RPMI7951 (cell line): ENCODE measurements at places on chromosomes 6 and 20.

- DNase-seq: peak; percentile 56
Observed at GRCh38 chr6:157656437-157656997, 166.5 kb upstream of the SNX9 start.

- DNase-seq: no peak
Observed at GRCh38 chr6:27281105-27281539, 31.0 kb downstream of the POM121L2 start.

DNA sequence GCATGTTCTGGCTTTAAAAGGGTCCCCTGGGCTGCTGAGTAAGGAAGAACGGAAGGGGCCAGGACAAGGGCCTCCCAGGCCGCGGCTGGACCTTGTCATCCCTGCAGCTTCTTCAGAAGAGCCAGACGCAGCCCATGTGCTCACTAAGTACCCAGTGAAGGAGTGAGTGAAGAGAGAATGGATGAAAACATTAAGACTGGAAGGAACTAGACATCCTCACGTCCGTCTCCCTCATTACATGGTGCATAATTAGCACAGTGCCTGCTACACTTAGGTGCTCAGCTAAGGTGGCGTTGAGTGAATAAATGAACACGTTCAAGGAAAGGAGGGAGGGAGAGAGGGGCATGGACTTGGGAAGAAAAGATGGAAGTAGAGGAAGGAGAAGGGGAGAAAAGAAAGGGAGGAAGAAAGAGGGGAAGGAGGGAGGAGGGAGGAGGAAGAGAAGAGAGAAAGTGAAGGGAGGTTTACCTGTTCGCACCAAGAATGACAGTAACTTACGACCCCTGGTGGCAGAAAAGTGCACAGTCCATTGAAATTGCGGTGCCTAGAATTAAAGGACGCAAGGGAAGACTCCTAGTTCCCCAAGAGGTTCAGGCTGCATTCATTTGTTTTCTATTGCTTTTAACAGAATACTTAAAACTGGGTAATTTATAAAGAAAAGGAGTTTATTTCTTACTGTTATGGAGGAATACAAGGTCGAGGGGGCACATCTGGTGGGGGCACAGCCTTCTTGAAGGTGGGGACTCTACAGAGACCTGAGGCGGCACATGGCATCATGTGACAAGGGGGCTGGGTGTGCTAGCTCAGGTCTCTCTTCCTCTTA lies 8.0 kb downstream of the TP53RK start:
- peak; percentile 58 for DNase-seq

DNA sequence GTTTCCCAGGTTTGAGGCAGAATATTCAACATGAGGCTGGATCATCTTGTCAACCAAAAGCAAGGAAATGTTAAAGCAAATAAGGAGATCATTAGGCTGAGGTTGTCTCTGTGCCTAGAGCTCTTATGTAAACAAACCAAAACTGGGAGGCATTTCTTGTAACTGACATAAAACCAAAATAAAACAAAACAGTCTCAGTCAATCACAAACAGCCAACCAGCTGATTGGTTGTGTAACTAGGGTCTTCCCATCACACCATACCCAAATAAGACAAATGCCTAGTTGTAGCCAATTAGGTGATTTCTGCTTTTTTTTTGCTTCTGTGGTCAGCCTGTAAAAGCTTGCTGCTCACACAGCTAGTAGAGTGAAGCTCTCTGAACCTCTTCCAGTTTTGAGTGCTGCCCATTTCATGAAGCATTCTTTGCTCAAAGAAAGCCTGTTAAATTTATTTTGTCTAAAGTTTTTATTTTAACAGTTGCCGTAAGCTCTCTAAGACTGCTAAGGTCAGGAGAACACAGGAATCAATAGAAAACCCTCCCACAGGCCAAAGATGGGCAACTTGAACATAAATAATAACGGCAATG lies 8.9 kb upstream of the FITM2 start:
- no peak for DNase-seq

DNA sequence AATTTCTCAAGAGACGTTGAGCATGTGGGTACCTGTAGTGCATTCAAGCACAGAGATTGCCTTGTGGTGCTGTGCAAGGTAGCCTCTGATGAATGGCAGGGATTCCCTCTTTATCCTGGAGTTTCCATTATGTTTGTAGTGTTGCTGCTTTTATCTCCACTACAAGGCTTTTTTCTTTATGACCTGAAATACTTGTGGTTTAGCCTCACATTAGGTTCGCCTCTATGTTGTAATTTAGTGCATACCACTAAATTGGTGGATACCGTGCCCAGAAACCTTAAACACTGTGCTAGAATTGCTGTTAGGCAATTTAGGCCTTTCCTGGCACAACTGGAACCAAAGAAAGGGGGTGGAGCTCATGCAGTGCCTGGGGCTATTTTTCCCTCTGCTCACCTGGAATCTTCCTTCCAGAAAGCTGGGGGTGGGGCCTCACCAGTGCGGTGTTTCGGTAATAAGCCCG lies 76.8 kb downstream of the NCOA7 start:
- DNase-seq: peak; percentile 83

GRCh38 chr6:152078001-152078400 lies 270.5 kb downstream of the ESR1 start:
- DNase-seq: no peak

DNA sequence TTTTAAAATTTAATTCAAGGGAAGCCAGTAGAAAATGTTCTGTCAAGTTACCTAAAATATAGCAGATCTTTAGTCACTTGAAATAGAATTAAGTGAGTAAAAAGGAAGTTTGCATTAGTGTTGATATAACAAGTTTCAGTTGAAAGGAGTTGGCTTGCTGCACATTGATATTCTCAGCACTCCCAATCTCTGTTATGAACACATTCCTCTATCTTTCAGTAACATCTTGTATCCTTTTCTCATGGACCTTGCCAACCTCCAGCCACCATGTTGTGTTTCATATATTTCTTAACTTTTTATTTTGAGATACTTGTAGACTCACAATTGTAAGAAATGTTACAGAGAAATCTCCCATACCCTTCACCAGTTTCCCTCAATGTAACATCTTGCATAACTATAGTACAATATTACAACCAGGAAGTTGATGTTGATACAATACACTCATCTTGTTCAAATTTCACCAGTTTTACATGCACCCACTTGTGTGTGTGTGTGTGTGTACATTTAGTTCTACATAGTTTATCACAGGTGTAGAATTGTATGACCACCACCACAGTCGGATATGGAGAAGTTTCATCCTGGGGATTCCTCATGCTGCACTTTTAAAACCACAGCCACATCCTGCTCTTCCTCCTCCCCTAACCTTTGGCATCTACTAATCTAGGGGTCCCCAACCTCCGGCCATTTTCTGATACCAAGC lies 20.2 kb upstream of the PAQR8 start:
- no peak for DNase-seq

DNA sequence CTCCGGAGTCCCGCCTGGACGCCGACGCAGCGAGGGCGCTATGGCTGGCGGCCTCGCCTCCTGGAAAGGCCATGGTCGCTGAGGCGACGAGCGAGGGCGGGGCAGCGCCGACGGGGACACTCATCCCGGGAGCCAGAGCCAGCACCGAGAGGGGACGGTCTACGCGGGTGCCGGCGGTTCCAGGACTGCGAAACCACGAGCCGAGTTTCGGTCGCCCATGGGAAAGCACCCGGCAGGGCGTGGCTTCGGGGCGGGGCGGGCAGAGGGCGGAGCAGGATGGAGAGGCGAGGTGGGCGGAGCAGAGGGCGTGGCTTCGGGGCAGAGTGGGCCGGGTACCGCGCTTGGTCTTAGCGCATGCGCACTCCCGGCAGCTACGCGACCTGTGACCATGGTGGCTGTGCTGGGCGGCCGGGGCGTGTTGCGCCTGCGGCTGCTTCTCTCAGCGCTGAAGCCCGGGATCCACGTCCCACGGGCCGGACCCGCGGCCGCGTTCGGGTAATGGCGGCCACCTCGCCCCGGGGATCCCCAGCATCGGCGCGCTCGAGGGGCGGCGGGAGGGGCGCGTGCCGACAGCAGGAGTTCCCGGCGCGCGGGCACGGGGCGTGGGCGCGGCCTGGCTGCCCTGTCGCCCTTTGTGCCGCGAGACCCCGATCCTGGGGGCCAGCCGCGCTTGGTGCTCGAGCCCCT lies at the start of gene BPHL:
Gene BPHL (plus strand): TSS at position 359 of the 687 bp plus-strand sequence. CDS start 30 bp downstream, at position 389.
- DNase-seq: peak; percentile 91

DNA sequence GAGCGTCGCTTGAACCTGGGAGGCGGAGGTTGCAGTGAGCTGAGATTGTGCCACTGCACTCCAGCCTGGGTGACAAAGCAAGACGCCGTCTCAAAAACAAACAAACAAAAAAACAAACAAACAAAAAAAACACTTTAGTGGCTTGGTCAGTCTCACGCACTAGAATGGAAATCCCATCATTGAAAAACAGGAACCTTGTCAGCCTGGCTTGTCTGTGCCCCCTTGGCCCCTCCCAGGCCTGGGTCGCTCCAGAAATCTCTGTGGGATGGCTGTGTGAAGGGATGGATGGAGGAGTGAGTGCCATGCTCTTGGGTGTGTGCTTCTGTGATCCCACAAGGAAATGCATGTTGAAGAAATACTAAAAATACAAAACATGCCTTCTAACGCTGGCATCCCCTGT lies 20.9 kb upstream of the NAA20 start:
- DNase-seq: no peak

GRCh38 chr20:22597303-22597702 lies 12.9 kb upstream of the FOXA2 start:
- no peak for DNase-seq

DNA sequence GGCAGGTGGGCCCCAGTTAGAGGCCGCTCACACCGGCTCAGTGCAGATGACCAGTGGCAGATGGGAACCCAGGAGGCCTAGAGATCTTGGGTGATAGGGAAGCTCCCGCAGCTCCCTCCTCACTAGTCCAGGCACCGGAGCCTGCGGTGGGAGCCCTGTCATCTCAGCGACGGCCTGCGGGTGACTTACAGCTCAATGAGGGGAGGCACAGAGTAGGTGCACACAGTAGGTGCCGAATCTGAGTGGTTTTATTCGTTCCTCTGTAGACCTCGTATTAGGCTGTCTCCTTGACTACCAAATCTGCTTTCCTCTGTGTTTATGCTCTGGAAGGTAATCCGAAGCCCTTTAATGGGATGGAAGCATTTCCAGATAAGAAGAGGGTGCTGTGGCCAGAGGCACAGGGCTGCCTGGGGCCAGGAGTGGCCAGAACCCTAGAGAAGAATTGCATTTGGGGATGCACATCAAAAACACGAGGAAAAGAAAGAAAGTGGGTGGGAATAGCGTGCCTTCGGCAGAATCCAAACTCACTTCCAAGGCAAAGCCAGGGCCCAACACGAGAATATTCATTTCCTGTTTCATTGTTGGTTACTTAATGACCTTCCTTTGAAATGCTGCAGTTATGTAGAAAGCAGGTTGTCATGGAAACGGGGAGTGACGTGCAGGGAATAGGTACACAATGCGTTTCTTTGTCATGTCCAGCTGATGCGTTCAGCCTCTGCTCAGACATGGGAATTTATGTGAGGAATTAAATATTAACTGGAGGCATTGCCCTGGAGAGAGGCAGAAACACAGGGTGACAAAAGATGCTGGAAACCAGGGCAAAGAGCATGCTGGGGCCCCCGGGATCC lies 24.7 kb downstream of the MYT1 start:
- peak; percentile 74 for DNase-seq

GRCh38 chr20:22836211-22836610 lies 198.9 kb upstream of the SSTR4 start:
- DNase-seq: peak; percentile 95

DNA sequence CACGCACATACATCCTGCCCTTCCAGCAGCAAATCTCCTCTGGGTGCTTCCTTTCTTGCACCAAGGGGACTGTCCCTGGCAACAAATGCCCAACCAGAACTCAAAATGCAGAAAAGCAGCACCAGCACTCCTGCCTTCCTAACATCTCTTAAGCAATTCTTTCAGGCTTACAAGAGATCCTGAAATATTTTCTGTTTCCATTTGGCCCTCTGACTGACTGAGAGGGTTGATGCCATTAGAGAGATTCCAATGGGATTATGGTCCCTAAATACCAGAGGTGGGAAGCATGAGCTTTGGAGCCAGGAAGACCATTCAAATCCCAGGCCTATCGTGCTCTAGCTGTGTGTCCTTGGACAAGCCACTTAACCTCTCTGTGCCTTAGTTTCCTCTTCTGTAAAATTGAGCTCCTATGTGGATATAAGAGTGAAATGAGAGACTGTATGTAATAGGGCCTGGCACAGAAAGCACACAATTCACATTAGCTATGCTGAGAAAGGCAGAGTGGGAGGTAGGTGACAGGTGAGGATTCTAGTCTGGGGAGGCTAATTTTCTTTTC lies 56.8 kb downstream of the PRDM1 start:
- no peak for DNase-seq

- no peak for DNase-seq
Observed at GRCh38 chr6:117601811-117602150, 530 bp downstream of the GOPC start.

- DNase-seq: peak; percentile 35
Observed at GRCh38 chr20:49394264-49394663, 88.2 kb downstream of the KCNB1 start.

GRCh38 chr20:20594171-20594530 lies 118.3 kb downstream of the RALGAPA2 start:
- DNase-seq: peak; percentile 40

DNA sequence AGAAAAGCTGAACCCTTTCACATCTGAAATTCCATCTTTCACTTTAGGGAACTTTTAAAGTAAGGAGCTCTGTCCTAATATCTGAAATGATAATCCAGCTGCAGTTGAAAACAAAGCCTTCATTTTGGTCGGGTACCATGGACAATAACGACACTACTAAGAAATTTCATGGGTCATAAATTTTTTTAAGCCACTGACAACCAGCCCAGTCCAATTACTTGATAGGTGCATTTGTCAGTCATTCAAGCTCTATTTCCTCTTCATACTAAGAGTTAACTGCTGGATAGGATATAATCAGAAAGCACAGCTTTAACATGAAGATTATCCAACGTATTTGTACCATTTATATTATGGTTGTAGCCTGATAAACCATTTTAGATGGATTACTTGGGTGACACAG lies 52.5 kb downstream of the MMUT start:
- peak; percentile 19 for DNase-seq

GRCh38 chr6:130105996-130106704 lies 87.8 kb downstream of the L3MBTL3 start:
- no peak for DNase-seq

GRCh38 chr20:12815778-12816408 lies 192.9 kb upstream of the SPTLC3 start:
- DNase-seq: no peak

DNA sequence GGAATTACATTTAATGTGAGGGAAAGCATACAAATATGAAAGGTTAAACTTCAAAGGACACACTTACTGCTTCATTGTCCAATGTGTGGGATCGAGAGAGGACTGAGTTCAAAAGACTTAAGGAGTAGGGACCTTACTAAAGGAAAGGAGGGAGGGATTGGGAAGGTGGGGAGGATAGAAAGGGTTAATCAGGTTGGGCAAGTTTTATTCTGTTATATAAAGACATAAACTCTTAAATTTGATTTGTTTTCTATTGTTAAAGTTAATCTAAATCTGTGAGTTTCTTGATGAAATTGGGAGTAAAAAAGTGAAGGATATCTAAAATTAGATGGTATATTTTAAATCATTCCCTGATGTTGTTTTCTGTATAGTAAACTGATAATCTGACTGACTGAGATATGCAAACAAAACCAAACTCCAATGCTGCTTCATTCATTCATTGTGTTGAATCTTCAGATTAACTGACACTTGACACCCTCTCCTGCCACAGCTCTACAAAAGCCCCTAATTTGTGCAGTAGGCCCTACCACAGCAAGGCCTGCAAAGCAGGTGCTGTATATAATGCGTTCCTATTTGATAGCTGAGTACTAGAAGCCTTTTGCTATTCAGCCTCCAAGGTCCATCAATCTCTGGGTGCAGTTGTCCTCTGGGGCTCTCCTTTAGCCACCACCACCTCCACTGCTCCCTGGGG lies 1.3 kb upstream of the UBE2J1 start:
- DNase-seq: no peak
